Esophagus squamous epithelium (tissue), 5 donors: ENCODE measurements at places on chromosomes 5 and 9.

- no peak for DNase-seq
Observed at GRCh38 chr9:126506361-126507317, 107.1 kb upstream of the LMX1B start.

GRCh38 chr9:81868145-81868544, 60.1 kb upstream of the SPATA31D4 start:
- DNase-seq: no peak

- DNase-seq: no peak
Observed at GRCh38 chr9:89799766-89800165, 195.0 kb downstream of the GADD45G start.

DNA sequence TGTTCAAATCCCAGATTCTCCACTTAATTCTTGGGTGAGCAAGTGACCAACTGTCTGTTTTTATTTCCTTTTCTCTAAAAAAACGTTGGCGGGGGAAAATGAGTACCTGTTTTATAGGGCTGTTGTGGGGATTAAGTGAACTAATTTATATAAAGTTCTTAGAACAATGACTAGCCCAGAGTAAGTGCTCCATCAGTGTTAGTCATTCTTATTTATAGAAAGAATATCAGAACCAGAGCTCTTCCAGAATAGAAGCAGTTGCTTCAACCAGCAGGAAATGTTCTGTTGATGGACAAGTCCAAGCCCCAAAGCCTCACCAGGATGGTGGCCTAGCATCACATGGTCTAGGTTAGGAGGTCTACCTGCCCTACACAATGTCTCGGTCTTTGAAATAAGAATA, 379.2 kb downstream of the ACTL7B start:
- no peak for DNase-seq

GRCh38 chr5:8156706-8157105, 287.8 kb downstream of the MTRR start:
- DNase-seq: no peak

GRCh38 chr9:4222357-4222756, 77.5 kb downstream of the GLIS3 start:
- DNase-seq: no peak

GRCh38 chr9:113219969-113220368, 1.1 kb downstream of the FKBP15 start:
- no peak for DNase-seq

DNA sequence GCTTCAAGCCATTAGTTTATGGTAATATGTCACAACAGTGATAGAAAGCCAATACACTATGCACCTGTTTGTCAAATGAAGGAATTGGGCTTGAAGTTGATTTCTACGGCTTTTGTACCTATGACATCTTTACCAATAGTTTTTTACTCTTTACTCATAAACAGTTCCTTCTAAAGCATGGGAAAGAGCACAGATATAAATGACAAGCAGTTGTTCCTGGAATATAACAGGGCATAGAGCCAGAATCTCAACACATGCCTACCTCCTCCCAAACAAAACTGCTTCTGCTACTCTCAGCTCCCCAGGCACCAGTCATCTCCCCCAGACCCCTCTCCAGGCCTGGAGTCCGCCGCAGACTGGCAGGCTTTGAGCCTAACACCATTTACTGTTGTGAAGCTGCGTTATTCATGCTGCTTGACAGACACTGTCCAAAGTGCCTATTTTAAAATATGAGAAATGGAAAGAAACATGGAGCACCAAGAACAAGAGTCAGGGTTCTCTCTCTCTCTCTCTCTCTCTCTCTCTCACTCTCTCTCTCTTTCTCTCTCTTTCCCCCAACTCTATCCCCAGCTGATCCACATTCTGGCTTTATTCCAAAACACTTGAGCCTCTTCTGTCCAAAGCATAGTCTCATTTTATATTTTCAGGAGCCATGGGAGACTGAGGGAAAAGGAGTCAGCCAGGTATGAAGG, 111.6 kb downstream of the ADRB2 start:
- DNase-seq: no peak

GRCh38 chr5:172713113-172713808, 57.7 kb downstream of the DUSP1 start:
- DNase-seq: no peak

DNA sequence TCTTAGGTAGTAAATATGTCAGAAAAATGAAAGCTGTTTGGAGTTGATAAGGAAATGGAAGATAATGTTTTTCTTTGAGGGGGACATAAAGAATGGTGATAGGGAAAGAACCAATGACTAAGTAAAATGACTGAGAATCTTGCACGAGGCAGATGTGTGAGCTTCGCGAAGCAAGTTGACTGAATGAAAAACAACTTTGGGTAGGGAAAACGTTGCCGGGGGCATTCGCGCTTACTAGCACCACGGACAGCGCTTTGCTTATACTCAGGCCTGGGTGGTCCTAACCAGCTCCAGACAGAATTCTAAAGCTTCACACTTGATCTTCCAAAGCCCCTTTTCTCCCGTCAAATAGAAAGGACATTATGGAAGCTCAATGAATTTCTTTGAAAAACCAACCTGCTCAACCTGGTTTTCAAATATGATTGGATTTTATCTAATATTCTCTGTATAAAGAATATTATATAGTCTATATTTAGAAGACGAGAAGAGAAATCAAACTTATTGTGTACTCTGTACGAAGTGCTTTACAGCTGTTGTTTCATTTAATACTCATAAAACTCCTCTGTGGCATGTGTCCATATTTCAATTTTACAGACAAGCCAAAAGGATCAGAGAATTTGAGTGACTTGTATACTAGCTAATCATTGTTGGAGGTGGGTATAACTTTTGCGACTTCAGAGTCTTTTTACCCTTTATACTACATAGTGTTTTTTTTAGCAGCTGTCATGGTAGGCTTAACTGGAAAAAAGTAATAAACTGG, 1.9 kb upstream of the CDKN2B start:
- DNase-seq: no peak

DNA sequence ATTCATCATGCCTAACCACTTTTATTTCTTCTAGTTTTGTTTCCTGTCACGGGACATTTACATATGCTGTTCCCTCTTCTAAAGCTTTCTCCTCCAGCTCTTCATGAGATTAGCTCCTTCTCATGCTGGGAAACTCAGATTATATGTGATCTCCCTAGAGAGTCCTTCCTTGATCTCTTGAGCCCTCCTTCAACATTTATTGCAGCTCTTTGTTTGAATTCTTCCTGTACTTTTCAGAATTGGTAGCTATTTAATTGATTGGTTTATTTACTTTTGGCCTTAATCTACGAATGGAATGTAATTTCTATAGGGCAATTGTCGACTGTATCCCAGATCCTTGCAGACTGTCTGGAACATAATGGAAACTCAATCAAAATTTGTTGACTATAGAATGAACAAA, 9.7 kb upstream of the TRPM3 start:
- DNase-seq: no peak

DNA sequence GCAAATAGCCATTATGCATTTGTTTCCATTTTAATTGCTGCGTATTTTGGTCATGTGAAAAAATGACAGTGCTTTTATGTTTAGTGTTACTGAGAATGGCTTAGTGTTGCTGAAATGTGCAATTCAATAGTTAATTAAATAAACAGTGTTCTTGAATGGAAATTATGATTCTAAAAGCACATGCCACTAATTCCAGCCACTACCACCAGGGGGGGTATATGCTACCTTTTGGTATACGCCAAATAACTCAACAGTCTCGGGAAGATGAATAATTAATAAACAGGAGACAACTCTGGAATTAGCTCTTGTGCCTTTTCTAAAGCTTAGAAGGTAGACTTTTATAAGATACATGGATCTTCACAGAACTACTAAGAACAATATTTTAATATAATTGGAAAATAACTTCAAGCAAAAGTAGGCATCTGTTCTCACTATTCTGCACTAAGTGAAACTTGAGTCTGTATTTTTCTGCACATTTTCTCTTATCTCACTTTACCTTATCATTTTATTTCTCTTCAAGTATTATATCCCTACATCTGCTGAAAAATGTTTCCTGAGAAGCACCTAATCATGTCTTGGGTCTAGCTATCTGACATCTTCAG, 83.5 kb upstream of the MINAR2 start:
- DNase-seq: no peak

DNA sequence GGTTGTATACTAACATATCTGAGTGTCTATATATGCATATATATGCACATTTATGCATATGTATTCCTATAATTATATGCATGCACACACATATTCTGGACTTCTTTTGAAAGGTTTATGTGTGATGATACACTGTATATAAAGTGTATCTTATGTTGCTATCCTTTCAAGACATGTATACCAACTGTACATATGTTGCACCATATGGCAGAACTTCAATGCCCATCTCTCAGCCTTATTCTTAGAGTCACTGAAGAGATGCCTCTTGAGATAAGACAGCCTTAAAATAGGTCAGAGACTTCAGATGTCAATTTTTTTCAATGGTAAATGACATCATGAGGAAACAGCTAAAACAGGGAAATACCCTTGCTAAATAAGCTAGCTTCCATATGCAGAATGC, 461.4 kb downstream of the SPATA31D1 start:
- DNase-seq: no peak

DNA sequence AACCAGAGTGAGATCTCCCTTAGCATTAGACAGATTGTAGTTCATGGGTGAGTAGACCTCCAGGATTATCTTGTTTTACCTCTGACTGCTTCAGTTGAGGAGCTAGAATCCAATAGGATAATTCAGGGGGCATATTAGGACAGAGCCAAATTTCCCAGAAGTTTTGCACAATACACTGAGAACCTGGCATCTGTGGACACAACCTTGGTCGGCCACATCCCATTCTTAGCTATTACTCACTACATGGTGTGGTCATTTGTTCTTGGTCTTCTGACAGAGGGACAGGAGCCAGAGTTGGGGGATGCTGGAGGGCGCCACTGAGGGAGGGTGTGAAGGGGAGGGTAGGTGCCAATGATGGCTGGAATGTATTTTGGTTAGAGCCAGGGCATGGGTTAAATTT, 66.6 kb downstream of the NPR3 start:
- no peak for DNase-seq

DNA sequence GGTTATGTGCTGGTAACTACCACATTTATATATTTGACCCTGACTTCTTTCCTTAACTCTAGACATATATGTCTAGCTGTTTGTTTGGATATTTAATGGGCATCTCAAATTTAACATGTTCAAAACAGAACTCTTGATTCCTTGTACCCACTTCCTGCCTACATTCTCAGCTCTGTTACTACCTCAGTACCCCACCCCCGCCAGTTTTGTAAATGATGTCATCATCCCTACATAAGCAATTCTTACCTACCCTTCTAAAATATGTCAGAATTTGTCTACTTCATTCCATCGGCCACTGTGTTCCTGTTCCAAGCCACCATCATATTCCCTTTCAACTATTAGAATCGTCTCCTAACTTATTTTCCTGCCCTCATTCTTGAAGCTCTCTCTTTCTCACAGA, 4.8 kb downstream of the RAD50 start:
- no peak for DNase-seq

- DNase-seq: no peak
Observed at GRCh38 chr5:187042-187431, 4.3 kb upstream of the LRRC14B start.

DNA sequence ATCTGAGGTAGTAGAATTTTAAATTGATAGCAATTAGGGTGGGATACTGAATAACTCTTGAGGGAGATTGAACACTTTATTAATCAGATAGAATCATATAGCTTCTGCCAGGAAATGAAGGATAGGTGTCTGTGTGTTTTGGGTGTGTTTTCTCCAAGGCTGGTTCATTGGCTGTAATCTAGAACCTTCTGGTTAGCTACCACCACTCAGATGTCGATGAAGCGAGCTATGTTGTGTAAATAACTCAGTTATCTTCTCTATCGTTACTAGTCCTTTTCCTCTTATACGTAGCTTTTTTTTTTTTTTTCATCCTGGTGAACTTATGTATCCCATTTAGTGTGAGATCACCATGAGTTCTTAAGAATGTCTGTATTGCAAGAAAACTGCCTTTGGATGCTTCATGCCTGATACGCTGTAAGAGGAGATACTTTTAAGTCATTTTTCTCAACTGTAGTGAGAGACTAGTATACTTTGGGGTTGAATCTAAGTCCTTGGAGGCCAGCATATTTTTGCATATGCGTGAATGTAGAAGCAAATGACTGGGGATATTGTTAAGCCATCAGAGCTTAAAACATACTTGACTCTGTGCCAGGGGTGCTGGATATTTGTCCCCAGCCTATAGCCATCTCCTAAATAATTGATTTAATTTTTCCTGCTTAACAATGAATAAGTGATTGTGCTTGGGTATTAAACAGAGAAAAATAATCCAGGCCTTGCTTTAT, 2.1 kb downstream of the TNFAIP8 start:
- DNase-seq: no peak

DNA sequence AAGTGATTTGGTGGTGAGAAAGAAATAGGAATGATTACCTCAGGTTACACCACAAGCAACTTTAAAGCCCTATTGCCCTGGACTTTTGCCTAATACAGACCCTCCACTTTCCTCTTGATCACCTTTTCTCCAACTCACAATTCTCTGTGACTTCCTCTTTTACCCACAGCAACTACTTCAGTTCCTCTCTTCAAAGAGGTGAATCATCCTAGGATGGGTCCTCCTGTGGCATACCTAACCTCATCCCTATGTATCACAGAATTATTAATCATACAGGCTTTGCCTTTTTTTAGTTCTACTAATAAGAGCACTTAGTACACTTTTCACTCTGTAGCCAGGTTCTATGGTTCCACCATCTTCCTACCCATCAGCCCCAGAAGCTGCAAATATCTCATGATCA, 19.6 kb upstream of the INSL6 start:
- DNase-seq: no peak

- DNase-seq: no peak
Observed at GRCh38 chr9:97543561-97543960, 42.1 kb downstream of the TMOD1 start.

- no peak for DNase-seq
Observed at GRCh38 chr5:176843673-176844072, 33.3 kb downstream of the UNC5A start.

DNA sequence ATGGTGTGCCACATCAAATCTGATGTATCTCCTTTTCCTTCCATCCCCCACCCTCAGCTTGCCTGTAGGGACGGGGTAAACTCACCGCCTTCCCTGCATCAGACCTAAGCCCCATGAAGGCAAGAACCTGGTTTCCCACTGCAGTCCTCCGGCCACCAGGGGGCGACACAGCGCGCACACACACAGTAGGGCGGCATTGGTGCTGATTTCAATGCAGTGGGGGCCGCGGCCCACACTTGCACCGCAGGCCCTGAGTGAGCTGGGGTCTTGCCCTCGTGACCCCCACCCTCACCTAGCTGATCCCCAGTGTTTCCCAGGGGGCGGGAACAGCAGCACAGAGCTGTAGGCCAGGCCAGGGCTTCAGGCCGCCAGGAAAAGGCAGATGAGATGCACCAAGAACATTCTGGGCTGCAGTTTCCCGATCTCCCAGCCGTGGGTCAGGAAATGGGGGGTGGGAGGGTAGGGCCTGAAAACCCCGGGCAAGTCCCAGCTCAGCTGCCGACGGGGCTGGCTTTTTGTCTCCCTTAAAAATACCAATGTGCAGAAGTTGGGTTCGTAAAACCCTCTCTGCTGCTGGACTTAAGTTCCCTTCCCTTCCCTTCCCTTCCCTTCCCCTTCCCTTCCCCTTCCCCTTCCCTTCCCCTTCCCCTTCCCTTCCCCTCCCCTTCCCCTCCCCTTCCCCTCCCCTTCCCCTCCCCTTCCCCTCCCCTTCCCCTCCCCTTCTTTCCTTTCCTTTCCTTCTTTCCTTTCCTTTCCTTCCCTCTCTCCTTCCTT, 19.5 kb downstream of the FAM163B start:
- DNase-seq: no peak

- DNase-seq: no peak
Observed at GRCh38 chr9:115672477-115673316, 480.9 kb upstream of the PAPPA start.
